ENCODE measurements at places on chromosomes 6 and 20.

DNA sequence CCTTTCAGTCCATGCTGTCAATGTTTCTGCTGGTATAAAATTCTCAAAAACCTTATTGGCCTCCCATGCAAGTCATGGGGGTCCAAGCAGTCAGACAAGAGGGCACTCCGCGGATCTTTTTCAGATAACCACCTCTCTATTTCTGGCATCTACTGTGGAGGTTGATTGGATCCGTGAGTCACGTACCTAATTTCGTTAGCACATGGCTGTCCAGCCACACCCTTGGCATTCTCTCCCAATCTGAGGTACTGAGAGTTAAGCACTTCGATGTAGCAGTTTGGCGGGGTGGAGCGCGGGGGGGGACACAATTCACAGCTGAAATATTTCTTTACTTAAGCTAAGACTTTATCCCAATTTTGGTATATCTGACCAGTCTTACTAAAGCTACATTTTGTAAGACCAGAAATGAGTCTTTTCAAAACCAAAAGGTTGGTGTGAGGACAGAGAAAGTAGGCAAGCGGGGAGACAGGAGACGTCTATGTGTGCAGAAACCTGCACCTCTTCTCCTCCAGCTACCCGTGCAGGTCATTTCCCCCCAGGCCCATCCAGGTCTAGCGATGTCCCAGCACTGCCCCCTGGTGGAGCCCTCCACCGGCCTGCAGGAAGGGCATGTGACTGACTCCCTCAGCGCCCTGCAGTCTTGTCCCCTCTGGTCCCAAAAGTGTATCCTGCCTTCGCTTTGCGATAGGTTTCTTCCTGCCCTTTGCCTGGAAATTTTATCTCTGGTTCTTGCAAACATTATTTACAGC lies 113.1 kb downstream of the ADAT2 start:
- DNase-seq = no peak

DNA sequence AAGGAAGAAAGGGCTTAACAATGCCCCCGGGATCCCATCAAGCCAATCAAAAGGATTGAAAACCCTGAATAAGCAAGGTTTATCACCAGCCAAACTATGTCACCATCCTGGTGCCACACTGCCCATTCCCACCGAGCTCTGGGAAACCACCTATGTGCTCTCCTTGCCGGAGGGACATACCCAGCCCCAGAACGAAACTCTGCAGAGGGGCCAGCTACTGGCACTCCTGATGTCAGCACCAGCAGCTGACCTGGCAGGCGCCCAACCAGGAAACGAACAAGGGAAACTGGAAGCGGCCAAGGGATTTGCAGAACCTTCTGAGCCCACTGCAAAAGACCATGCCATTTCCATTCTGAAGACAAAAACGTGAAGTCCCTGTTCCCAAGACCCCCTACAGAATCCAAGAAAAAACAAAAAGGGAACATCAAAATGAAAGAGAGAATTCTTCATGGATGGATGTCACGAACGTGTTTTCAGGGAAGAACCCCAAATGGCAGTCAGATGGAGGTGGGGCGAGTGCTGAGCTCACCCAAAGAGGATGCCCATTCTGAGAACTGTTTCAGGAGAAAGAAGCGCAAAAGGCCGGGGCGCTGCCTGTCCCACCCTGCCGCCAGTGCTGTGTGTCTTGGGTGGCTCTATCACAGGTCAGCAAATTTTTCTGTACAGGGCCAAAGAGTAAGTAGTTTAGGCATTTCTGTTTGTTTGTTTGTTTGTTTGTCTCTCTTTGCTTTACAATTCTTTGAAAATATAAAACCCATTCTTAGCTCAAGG lies 305.2 kb downstream of the ESR1 start:
- DNase-seq = no peak

GRCh38 chr6:154402081-154402780 lies 45.6 kb upstream of the IPCEF1 start:
- DNase-seq = no peak

DNA sequence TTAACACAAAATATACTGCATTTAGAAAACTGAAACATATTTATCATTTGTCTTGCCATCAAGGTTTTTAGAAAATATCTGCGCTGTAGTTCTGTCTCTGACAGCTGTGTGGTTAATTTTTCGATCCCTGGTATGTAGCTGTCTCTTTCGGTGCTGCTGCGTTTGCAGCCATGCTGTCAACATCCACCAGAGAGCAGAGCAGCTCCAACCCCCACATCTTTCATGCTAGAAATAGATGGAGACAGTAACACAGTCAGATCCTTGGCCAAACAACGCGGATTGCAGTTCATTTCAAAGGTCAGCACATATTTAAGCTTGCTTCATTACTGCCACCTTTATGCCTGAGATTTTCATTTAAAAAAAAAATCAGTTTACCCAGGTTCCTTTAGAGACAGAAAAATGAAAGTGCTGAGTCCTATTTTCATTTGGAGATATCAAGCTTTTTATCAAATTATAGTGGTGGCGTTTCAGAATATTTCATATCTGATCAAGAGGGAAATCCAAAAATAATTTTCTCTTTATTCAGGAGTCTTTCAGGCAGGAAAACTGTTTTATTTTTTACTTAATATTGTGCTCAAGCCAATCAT lies 157.7 kb upstream of the MMS22L start:
- no peak for DNase-seq

DNA sequence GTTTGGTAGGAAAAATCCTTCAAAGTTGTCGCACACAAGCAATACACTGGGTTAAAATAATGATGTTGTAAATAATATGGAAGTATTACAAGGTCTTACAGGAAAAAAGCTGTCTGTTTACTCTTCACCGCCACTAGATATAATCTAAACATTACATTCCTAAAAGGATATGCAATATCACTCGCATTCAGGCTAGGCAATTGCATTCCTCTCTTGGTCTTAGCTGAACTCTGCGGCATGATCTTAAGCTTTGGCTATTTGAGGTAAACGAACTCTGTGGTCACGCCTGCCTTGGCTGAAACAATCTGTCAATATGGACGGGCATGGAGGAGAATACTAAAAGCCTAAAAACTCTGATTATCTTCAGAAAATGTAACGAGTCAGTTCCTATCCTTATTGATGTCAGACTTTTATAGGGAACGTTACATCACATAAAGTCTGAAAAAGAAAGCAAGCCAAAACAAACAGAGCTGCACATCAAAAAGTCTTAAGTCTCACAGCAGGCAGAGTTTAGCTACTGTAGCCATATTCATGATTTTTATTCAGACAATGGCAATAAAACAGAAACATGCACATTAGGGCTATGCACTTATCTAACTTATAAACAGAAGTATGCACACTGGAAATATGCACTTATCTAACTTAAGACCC lies 30.8 kb upstream of the FILIP1 start:
- DNase-seq = no peak

- no peak for DNase-seq
Measured at GRCh38 chr6:87281426-87281825, 41.0 kb upstream of the SMIM8 start.
